ENCODE measurements at places on chromosomes 2 and 18. TPM values are rescaled to one million over a fixed set of nuclear protein-coding genes. Genes with fewer than 3 reads are reported as not detected.

Gene LHCGR
- polyA plus RNA-seq: 0.03 TPM

Gene ALPG
- polyA plus RNA-seq: not detected

Gene STARD6
- polyA plus RNA-seq: not detected

Gene ST8SIA3
- not detected for polyA plus RNA-seq

Gene PMS1
- 4.6 TPM for polyA plus RNA-seq

DNA sequence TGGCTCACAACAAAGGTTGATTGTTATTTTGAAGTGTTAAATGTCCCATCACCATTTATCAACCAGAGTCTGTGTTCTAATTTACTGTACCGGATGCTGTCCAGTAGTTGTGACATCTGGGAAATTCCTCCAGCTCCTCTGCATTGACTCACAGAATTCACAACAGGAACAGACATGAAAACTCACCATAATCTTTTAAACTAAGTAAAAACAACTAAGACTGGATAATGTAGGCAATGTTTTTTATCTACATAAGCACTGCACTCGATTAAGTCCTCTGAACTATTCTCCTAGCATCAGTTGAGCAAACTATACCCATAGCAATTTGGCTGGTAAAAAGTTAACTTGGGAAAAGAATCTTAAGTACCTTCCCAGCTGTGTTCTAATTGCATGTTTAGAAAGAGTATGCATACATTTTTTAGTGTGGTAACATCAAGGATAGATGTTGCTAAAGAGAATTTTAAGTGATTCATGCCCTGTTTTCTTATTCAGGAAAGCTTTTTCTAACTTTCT lies 42.9 kb upstream of the MYO1B start:
- DNase-seq: no peak

GRCh38 chr2:136108463-136108862 lies 9.5 kb downstream of the CXCR4 start:
- no peak for DNase-seq

DNA sequence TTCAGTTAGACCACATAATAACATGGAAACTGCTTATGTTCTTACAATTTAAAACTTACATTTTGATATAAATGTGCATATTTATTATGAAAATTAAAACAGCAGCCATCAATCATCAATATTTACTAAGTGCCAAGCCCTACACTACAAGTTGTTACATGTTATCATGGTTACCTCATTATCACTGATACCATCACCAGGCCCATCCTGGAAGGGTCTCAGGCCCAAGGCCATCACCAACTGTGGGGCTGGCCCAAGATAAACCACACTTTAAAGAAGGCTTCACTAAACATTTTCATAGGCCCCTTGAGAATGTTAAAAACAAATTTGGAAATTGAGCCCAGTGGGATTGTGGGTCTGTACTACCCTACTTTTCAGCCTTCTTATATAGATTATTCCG lies 6.4 kb downstream of the ITSN2 start:
- DNase-seq: no peak

GRCh38 chr2:95307878-95308277 lies 10.7 kb downstream of the KCNIP3 start:
- no peak for DNase-seq

GRCh38 chr2:23706613-23707078 lies 220.3 kb downstream of the ATAD2B start:
- DNase-seq: no peak

GRCh38 chr2:91839904-91840868 lies 3031.0 kb upstream of the TEKT4 start:
- no peak for DNase-seq

GRCh38 chr2:231765496-231765929 lies 15.6 kb downstream of the PDE6D start:
- DNase-seq: no peak

- DNase-seq: no peak
Observed at GRCh38 chr2:172998547-172999272, 76.9 kb upstream of the MAP3K20 start.

DNA sequence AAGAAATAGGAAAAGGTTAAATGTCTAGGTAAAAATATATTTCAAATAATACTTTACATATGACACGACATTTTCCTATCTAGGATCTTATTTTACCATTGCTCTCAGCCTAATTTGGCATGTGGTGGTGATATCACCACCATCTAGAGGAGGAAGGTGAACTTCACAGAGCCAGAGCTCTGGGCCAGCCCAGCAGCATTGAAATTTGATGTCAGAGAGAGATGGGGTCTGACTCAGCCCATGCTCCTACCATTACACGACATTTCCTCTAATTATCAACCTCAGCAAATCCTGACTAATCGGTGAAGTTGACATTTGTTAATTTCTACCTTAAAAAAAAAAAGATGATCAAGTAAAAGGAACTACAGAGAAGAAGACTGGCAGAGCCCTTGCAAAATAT lies 42.3 kb downstream of the LRRTM4 start:
- DNase-seq: no peak

GRCh38 chr2:54755641-54756326 lies 32.3 kb downstream of the EML6 start:
- DNase-seq: no peak

GRCh38 chr2:122886479-122887145 lies 1131.2 kb downstream of the TSN start:
- DNase-seq: no peak

- DNase-seq: no peak
Observed at GRCh38 chr18:48934415-48934722, 16.4 kb downstream of the SMAD7 start.

- DNase-seq: no peak
Observed at GRCh38 chr2:9782197-9782719, 61.0 kb upstream of the TAF1B start.

- DNase-seq: no peak
Observed at GRCh38 chr2:239927424-239927981, 97.6 kb downstream of the NDUFA10 start.

DNA sequence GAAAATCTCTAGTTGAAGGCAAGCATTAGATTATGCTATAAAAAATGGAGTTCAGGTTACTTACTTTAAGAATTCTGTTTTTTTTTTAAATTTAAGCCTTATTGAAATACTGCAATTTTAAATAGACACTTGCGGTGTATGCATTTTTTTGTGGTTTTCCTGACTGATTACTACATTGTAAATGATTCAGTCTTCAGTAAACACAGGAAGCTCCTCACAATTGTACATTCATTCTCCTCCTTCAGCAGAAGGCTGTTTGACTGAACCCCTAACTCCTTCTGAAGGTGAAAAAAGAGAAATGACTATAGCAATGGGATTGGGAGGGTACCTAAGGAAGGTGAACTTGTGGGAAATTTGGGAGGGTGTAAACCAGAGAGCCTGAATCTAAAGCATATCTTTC lies 136.1 kb downstream of the GCA start:
- no peak for DNase-seq

DNA sequence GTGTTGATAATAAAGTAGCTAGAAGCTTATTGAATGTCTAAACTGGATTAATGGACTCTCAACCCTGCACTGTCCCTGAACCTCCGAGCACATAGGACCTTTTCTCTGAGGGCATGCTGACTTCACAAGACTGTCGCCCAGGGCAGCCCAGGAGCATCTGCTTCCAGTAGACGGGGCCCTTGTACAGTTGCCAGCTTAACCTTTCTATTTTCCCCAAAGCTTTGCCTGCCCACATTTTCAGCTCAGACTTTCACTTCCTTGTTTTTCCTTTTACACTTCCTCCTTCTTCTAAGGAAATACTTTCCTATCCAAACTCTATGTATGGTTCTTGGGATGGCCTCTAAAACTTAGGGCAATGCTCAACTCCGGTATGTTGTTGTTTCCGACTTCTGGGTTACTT lies 1.3 kb downstream of the VWA3B start:
- no peak for DNase-seq

- DNase-seq: no peak
Observed at GRCh38 chr2:43293744-43294695, 67.6 kb upstream of the ZFP36L2 start.

All from psoas muscle (tissue), 8 donors.